Lung (tissue), 17 donors: ENCODE measurements at places on chromosomes 11 and 22. TPM values are rescaled to one million over a fixed set of nuclear protein-coding genes. Genes with fewer than 3 reads are reported as not detected.
A peak's percentile ranks its signal among the peaks of the same experiment; 100 is the strongest.

MYO18B gene
- polyA plus RNA-seq, result 0.05 TPM

- H3K36me3 ChIP-seq, result no peaks in the 10 kb centered on the region
- H3K27me3 ChIP-seq, result peaks cover 2% of the 10 kb centered on the region
- peaks cover 10% of the 10 kb centered on the region for H3K4me1 ChIP-seq
- no peak overlapping the region for H3K4me3 ChIP-seq
Measured at GRCh38 chr11:69912161-69912910, 93.1 kb upstream of the FGF3 start.

GRCh38 chr11:57874981-57875380 is 113.4 kb downstream of the CTNND1 start:
- H3K4me1 ChIP-seq, result no peaks in the 10 kb centered on the region
- H3K27me3 ChIP-seq, result no peaks in the 10 kb centered on the region
- no peaks in the 10 kb centered on the region for H3K36me3 ChIP-seq

GRCh38 chr11:113282898-113283437 is 31.4 kb upstream of the TTC12 start:
- no peaks in the 10 kb centered on the region for H3K27me3 ChIP-seq
- peaks cover 7% of the 10 kb centered on the region for H3K4me1 ChIP-seq
- H3K36me3 ChIP-seq, result no peaks in the 10 kb centered on the region
- no peak overlapping the region for H3K4me3 ChIP-seq

- no peak overlapping the region for H3K4me3 ChIP-seq
- H3K27ac ChIP-seq, result peak overlapping the region; percentile 39
- H3K36me3 ChIP-seq, result peaks cover 44% of the 10 kb centered on the region
- no peaks in the 10 kb centered on the region for H3K4me1 ChIP-seq
- DNase-seq, result no peak
- no peaks in the 10 kb centered on the region for H3K27me3 ChIP-seq
Measured at GRCh38 chr11:46663277-46663940, 37.0 kb downstream of the ARHGAP1 start.

LDLRAD3 gene
- 2.2 TPM for polyA plus RNA-seq

- no peak overlapping the region for H3K4me3 ChIP-seq
- no peak for DNase-seq
- H3K36me3 ChIP-seq, result no peaks in the 10 kb centered on the region
Measured at GRCh38 chr22:36364255-36365019, 23.3 kb downstream of the MYH9 start.

DNA sequence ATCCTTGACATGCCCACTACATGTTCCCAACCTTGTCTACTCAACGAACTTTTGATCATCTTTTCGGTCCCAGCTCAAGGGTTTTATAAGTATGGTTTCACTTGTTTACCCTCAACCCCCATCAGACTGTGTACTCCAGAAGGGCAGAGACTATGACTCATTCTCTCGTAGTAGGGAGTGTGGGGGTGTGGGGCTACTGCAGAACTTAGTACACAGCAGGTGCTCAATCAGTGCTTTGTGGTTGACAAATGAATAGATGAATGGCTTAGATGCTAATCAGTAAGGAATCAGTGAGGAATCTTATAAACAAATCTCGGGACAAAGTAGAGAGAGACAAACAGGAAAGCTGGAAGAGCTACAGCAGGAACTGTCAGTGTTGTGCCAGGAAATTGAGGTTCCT is 151.7 kb upstream of the PLET1 start:
- no peaks in the 10 kb centered on the region for H3K36me3 ChIP-seq
- H3K27me3 ChIP-seq, result no peaks in the 10 kb centered on the region
- H3K4me1 ChIP-seq, result no peaks in the 10 kb centered on the region
- no peak overlapping the region for H3K4me3 ChIP-seq
- no peak for DNase-seq

- no peaks in the 10 kb centered on the region for H3K27me3 ChIP-seq
- no peaks in the 10 kb centered on the region for H3K36me3 ChIP-seq
- H3K4me1 ChIP-seq, result peaks cover 20% of the 10 kb centered on the region
- DNase-seq, result no peak
Measured at GRCh38 chr11:61697078-61697502, 16.9 kb downstream of the DAGLA start.

- H3K4me3 ChIP-seq, result no peak overlapping the region
- H3K27me3 ChIP-seq, result no peaks in the 10 kb centered on the region
- peak; percentile 89 for DNase-seq
- H3K4me1 ChIP-seq, result peaks cover 4% of the 10 kb centered on the region
- H3K36me3 ChIP-seq, result no peaks in the 10 kb centered on the region
- no peak overlapping the region for H3K27ac ChIP-seq
Measured at GRCh38 chr11:131195661-131196517, 174.5 kb upstream of the NTM start.

GRCh38 chr11:130477586-130478203 is 29.2 kb downstream of the ADAMTS15 start:
- H3K27me3 ChIP-seq, result no peaks in the 10 kb centered on the region
- no peak for DNase-seq
- no peak overlapping the region for H3K4me3 ChIP-seq
- H3K27ac ChIP-seq, result peak overlapping the region; percentile 72
- H3K36me3 ChIP-seq, result peaks cover 35% of the 10 kb centered on the region

GRCh38 chr22:42313804-42314581 is 43.5 kb upstream of the TCF20 start:
- H3K27me3 ChIP-seq, result peaks cover 2% of the 10 kb centered on the region
- DNase-seq, result no peak

BACE1-AS gene
- polyA plus RNA-seq, result 1.9 TPM

DNA sequence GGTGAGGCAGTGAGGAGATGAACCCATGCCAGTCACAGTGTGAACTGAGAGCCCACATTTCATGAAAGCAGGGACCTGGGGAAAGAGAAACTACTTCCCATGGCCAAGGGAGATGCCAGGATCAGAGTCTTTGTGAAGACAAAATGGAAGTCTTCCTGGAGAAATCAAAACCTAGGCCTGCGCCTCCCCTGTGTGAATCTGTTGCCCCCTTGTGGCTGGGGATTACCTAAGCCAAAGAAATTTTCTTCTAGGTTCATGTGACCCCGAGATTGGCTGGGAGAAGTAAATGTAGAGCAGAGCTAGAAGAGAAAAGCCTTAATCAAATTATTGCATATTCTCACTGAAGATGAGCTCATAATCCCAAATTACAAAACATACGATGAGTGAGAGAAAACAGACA is 1075.3 kb downstream of the TBC1D22A start:
- no peak overlapping the region for H3K27ac ChIP-seq
- peaks cover 2% of the 10 kb centered on the region for H3K27me3 ChIP-seq
- H3K36me3 ChIP-seq, result no peaks in the 10 kb centered on the region
- no peak for DNase-seq
